Stimulated activated CD4-positive, alpha-beta T cell treated with anti-CD3 and anti-CD28 coated beads, Interleukin-2, amount 100 ng/mL, for 48 hours (primary cell): ENCODE measurements at places on chromosomes 6 and 20.

DNA sequence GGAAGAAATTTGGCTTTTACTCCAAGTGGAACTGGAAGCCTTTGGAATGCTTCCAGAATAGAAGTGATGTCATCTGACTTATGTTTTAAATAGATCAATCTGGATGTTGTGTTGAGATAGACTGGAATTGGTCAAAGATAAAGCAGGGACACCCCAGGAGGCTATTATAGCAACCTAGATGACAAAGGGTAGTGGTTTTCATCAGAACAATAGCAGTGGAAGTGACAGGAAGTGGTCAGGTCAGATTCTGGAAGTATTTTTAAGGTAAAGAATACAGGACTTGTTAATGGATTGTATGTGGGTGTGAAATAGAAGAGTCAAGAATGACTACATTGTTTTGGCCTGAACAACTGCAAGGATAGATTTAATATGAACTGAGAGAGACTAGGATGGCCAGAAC lies 191.4 kb downstream of the ADGRB3 start:
- DNase-seq = no peak

GRCh38 chr6:143136647-143137046 lies 76.0 kb downstream of the AIG1 start:
- DNase-seq = no peak

DNA sequence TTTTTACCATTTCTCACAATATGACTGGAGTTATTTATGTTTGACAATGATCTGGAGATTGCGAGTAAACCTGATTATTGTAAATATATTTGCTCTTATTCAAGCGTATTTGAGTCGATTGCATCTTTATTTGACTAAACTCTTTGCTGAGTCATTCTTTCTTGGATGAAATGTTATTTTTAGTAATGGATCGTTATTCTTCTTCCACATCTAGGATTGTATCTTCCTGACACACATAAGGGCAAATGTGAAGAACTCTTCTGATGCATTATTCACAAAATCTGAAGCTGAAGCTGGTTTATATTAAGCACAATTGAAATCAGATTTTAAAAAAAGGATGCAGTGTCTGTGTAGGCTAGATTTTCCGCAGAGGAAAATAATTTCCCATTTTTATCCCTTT lies 68.2 kb downstream of the SEL1L2 start:
- DNase-seq = no peak

DNA sequence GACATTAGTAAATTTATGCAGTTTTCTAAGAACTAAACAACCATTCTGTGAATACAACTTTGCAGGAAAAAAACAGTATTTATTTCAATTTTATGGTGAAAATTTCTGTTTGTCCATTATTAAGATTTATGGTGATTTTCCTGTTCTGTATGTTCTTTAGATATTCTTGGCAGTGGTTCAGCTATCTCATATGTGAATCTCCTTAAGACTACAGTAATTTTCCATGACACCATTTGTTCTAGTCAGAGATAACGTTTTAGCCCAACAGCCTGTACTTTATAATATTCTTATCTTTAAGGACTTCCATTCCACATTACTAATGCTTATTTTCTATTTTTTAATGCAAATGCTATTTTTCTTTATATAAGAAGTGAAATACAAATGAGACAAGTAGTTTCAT lies 504.0 kb downstream of the RFPL4B start:
- DNase-seq = no peak

- DNase-seq = no peak
Observed at GRCh38 chr20:4067600-4068261, 52.4 kb upstream of the RNF24 start.

DNA sequence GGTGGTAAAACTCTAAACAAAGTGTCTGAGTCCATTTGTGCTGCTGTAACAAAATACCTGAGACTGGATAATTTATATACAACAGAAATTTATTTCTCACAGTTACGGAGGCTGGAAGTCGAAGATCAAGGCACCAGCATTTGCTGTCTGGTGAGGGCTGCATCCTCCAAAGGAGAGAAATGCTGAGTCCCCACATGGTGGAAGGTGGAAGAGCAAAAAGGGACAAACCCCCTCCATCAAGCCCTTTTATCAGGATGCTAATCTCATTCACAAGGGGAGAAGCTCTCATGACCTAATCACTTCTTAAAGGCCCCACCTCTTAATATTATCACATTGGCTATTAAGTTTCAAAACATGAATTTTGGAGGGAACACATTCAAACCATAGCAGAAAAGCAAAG lies 55.9 kb upstream of the SYNJ2 start:
- no peak for DNase-seq

DNA sequence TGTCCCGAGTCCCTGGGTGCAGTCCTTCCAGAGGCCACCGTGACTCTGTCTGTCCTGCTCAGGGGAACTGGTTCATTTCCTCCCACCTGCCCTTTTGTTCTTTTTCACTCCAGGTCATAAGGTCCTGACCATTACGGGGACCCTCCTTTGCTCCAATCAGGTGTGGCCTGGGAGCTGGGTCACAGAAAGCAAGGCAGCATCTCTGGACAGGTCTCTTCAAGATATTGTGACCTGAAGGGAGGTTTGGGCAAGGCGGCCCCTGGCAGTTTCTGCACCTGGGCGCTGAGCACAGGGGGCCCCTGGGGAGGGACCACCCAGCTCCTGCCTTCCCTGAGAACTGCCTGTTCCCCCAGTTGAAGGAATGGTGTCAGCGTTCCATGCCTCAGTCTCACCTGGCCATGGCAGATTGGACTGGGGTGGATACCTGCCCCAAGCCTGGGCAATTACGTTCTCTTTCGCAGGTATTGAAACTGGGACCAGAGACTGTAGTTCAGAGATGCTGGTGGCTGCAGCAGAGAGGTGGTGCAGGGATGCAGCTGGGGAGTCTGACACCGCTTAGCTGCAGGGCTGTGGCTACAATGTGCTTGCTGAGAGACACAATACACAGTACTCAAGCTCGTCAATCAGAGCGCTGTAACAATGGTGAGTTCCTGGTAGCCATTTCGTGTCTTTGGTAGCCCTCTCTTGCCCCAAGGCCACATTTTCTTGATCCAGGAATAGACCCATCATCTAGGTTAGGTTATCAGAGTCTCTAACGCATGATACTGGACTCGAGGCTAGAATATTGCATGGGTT lies 15.6 kb upstream of the NELFCD start:
- DNase-seq = no peak

GRCh38 chr20:9110916-9111432 lies 42.1 kb downstream of the PLCB4 start:
- no peak for DNase-seq

DNA sequence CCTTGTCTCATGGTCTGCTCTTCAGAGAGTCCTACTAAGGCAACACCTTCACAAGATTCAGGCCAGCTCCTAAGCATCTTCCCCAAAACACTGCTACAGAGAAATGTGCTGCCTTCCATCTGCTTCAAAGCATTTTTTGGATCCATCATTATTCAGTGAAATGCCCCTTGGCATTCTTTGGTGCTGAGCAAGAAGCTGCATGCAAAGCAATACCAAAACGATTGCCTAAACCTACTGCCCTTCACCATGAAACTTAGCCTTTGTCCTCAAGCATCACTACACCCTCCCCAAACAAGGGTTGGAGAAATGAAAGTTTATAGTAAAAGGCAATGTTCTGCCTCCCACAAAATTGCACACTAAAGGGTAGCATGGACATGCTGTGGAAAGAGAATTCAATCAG lies 93.5 kb downstream of the SNAP25 start:
- DNase-seq = no peak
